RWPE2 (cell line): ENCODE measurements at places on chromosomes 7 and 10.

DNA sequence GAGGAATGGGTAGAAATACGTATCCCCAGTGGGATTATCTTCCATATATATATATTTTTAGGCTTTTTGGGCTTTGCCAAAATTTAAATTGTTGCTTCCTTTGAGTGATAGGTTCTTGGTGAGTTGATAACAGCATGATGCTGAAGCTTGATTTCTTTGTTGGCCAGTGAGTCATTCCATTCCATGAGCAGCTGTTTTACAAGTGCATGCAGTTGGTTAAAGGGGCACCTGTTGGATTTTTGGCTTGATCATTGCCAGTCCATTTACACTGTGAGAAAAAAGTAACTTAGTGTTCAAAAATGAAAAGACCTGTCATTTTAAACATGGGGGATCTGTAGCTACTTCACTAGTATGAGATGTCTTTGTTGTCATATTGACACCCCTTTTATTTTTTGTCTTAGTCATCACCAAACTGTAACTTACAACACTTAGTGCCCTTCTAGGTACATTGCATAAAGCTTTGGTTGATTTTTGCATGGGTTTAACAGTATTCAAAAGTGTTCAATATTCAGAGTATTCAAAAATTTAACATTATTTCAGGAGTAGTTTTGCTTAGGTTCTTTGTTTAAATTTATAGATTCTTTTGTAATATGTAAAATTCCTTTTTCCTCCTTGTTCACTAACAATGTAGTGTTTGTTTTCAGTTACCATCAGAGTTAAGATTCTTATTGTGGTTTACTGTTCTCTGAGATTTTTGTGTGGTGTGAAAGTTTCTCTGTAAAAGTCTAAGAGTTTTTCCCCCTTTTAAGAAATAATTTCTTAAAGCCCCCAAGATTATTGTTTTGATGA lies 8.8 kb downstream of the AKAP9 start:
- H3K27me3 ChIP-seq, result no peaks in the 10 kb centered on the region
- H3K27ac ChIP-seq, result no peak overlapping the region
- H3K4me3 ChIP-seq, result no peak overlapping the region
- DNase-seq, result no peak
- H3K36me3 ChIP-seq, result no peaks in the 10 kb centered on the region
- H3K4me1 ChIP-seq, result peaks cover 4% of the 10 kb centered on the region

GRCh38 chr10:122504610-122504950 lies 43.2 kb downstream of the HTRA1 start:
- H3K36me3 ChIP-seq, result no peaks in the 10 kb centered on the region
- peak overlapping the region; percentile 2 for H3K27ac ChIP-seq
- no peaks in the 10 kb centered on the region for H3K27me3 ChIP-seq
- no peak overlapping the region for H3K4me3 ChIP-seq
- DNase-seq, result no peak

- H3K4me3 ChIP-seq, result no peak overlapping the region
- peaks cover 28% of the 10 kb centered on the region for H3K36me3 ChIP-seq
- no peaks in the 10 kb centered on the region for H3K27me3 ChIP-seq
- no peak for DNase-seq
- H3K4me1 ChIP-seq, result no peaks in the 10 kb centered on the region
- H3K27ac ChIP-seq, result no peak overlapping the region
These were observed 62.7 kb upstream of the LRRC4 start for GRCh38 chr7:128093614-128094570.

DNA sequence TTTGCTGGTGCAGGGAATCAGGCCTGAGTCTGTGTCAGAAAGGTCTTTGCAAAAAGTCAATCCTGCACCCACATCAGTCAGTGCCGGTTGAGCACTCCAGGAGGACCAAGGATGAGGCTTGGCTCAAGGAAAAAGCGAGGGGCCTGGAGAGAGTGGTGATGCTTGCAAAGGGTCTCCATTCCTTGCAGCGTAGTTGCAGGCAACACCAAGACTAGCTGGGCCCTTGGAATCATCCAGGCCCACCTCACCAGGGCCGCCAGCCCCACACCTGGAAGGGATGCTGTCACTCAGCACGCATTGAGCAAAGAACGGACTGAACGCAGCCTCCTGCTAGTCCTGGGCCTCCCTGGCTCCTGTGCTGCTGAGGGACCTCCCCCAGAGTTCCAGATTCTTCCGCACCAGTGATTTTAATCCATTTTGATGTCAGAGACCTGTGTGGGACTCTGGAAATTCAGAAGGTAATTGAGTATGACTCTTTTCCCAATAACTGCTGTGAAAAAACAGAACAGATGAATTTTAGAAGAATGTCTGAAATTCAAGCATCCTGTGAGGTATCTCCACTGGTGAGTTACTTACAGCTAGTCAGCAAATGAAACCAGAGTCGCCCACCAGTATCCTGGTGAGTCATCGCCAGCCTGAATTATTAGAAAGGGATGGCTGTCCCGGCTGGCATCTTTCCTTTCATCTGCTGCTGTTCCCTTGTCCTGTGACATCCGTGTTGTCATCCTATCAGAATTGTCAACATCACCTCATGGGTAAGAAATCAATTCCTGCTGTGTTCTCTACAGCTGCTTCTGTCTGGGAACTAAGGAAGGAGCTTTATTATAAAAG lies 150.8 kb upstream of the NPS start:
- H3K4me1 ChIP-seq, result no peaks in the 10 kb centered on the region
- H3K4me3 ChIP-seq, result no peak overlapping the region
- H3K36me3 ChIP-seq, result no peaks in the 10 kb centered on the region
- no peaks in the 10 kb centered on the region for H3K27me3 ChIP-seq

DNA sequence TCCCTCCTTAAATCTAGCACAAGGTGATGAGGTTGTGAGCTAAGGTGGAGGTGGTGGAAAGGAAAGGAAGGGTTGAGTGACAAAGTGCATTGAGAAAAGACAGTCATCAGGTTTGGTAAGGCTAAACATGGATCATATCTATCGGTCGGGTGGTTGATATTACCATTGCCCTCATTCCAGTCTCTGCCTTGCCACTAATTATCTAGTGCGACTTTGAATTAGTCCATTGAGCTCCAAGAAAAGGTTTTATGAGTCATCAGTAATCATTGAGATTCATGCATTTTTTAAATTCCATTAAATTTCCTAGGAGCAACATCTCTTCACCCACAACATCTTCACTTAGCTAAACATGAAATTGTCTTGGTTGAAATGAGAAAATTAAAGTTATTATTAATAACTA lies 68.9 kb upstream of the FRMD4A start:
- peaks cover 13% of the 10 kb centered on the region for H3K4me1 ChIP-seq
- no peaks in the 10 kb centered on the region for H3K27me3 ChIP-seq
- no peak overlapping the region for H3K4me3 ChIP-seq
- no peak overlapping the region for H3K27ac ChIP-seq
- no peak for DNase-seq
- H3K36me3 ChIP-seq, result no peaks in the 10 kb centered on the region

GRCh38 chr7:816751-817671 lies 15.3 kb upstream of the SUN1 start:
- DNase-seq, result no peak
- H3K27ac ChIP-seq, result peak overlapping the region; percentile 61
- peaks cover 21% of the 10 kb centered on the region for H3K36me3 ChIP-seq
- peak overlapping the region; percentile 97 for H3K4me3 ChIP-seq

DNA sequence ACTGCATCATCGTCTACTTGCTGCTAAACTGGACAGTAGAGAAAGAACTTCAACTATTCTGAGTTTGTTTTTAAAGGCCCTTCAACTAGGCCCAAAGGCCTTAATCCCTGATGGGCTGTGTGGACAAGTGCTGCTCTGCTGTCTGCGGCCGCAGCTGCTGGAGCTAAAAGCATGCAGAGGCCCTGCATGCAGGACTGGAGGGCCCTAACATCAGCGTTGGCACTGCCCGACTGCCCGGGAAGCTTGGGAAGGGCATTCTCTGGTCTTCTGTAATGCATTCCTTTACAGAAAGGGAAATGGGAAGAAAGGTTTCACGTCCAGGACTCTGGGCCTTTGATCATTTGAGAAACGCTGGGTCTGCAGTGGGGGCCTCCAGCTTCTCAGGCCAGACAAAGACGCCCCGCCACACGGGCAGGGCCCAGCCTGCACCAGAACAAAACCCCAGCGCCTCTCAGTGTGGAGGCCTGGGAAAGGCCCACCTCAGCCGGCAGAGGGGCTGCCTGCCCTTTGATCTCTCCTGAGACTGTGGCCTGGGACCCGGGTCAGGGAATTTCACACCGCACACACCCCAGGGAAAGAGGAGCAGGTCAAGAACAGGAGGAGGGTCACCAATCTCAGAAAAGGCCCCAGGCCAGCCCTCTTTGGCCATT lies 229.3 kb downstream of the DNAJB6 start:
- H3K27me3 ChIP-seq, result peaks cover 5% of the 10 kb centered on the region
- H3K27ac ChIP-seq, result no peak overlapping the region
- no peaks in the 10 kb centered on the region for H3K36me3 ChIP-seq
- no peak overlapping the region for H3K4me3 ChIP-seq

DNA sequence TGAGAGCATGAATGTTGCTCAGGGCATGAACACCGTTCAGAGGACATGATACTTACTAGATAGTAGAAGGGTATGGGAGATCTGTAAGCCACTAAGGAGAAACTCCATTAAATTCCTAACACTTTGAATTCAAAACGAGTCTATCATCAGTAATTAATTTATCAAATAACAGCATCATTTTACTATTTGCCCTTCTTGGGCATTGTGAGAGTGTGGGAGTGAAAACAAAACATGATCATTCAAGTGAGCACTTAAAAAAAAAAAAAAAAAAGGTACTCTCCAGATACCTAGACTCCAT lies 20.5 kb upstream of the ASB15 start:
- no peak overlapping the region for H3K4me3 ChIP-seq
- DNase-seq, result no peak
- no peak overlapping the region for H3K27ac ChIP-seq
- H3K27me3 ChIP-seq, result no peaks in the 10 kb centered on the region

- H3K36me3 ChIP-seq, result no peaks in the 10 kb centered on the region
- H3K4me1 ChIP-seq, result peaks cover 13% of the 10 kb centered on the region
- DNase-seq, result no peak
- H3K27ac ChIP-seq, result no peak overlapping the region
- no peak overlapping the region for H3K4me3 ChIP-seq
- no peaks in the 10 kb centered on the region for H3K27me3 ChIP-seq
These were observed 52.5 kb upstream of the GLI3 start for GRCh38 chr7:42289473-42289872.

DNA sequence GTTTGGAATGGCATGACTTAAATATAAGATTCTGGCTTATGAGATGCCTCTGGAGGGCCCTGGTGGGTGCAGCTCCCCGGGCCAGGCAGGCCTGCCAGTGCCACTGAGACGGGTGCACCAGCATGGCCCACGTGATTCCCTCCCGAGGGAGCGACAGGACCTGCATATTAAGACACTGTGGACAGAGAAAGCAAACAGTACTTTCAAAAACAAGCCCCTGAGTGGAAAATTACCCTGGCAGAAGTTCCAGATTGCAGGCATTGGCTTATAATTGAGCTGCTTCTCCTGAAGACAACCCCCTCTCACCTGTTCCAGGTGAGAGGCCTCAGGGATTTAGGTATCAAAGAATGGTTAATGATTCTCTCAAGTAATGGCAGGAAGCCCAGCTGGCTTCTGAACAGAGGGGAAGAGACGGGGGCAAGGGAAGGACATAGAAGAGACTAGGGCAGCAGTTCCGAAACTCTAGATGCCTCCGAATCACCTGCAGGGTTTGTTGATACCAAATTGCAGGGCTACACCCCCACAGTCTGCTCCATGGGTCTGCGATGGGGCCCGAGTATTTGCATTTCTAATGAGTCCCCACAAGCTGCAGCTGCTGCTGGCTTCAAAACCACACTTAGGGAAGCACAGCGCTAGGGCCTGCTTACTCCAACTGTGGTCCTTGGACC lies 66.0 kb upstream of the DOCK1 start:
- H3K4me1 ChIP-seq, result no peaks in the 10 kb centered on the region
- no peak overlapping the region for H3K27ac ChIP-seq
- no peaks in the 10 kb centered on the region for H3K36me3 ChIP-seq
- H3K4me3 ChIP-seq, result no peak overlapping the region

DNA sequence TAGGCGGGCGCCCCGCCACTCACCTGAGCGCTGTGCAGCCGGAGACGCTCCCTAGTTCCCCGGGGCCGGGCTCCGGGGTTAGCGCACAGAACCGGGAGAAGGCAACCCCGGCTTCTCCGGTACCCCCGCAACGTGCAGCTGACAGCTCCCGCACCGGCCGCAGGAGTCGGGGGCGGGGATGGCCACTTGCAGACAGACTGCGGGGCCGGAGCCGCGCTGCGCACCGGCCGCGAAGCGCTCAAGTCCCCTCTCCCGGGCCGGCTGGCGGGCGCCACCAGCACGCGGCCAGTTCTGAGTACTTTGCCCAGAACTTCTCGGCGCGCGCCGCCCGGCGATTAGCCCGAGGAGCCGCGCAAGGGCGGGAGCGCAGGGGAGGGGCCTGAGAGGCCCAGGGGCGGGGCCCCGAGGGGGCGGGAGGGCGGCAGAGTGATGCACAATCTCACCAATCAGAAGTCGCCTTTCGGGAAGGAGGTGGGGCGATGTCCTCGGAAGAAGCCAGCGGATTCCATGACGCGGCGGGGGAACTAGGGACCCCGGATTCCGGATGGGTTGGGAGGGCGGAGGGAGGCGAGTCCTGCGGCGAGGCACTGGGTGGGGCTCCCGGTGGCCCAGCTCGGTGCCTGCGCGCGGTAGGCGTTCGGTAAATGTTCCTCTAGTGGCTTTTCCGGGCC lies at the start of gene OSBPL3:
Gene OSBPL3, minus strand, starts transcription at position 316 of the 671 bp plus-strand sequence. CDS start 87,706 bp downstream, outside the sequence.
- H3K36me3 ChIP-seq, result no peaks in the 10 kb centered on the region; the same call in 1 of the 2 replicates
- peaks cover 13% of the 10 kb centered on the region for H3K4me1 ChIP-seq
- peak; percentile 92 for DNase-seq
- peak within 1 kb of the TSS; percentile 72 for H3K27ac ChIP-seq
- H3K4me3 ChIP-seq, result peak within 1 kb of the TSS; percentile 83

DNA sequence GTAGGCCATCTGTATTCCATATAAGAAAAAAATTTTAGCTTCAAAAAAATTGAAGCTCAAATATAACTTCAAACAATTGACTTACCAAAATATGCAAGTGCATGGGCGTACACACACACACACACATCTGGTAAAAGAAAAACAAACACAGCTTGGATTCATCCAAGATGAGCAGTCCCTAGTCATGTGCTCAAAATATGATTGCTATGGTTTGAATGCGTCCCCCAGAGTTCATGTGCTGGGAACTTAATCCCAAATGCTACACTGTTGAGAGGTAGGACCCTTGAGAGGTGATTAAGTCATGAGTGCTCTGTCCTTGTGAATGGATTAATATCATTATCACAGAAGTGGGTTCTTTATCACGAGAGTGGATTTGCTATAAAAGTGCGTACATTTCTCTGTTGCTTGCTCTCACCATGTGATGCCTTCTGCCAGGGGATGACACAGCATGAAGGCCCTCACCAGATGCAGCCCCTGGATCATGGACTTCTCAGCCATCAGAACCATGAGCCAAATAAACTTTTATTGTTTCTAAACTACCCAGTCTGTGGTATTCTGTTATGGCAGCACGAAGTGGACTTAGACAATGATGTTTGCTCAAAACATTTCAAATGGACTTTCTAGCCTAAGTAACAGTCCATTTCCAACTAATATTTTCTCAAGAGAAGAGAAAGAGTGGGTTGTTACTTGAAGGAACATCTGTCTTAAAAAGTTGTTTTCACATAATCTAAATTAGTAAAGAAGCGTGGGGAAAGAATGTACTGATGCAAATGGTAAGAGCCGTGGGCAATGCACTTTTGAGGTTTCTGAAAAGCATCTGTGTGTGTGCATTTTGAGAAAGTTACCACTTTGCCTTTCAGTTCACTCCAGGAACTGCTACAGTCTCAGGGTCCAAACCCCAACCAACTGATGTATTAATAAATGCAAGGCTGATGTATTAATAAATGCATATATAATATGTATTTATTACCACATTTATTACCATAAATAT lies 15.1 kb upstream of the SVIL start:
- H3K27me3 ChIP-seq, result no peaks in the 10 kb centered on the region
- H3K27ac ChIP-seq, result no peak overlapping the region
- H3K36me3 ChIP-seq, result no peaks in the 10 kb centered on the region
- DNase-seq, result no peak
- no peak overlapping the region for H3K4me3 ChIP-seq
- H3K4me1 ChIP-seq, result peaks cover 22% of the 10 kb centered on the region

- no peak overlapping the region for H3K4me3 ChIP-seq
- H3K36me3 ChIP-seq, result no peaks in the 10 kb centered on the region
- peaks cover 4% of the 10 kb centered on the region for H3K4me1 ChIP-seq
- no peak overlapping the region for H3K27ac ChIP-seq
- H3K27me3 ChIP-seq, result no peaks in the 10 kb centered on the region
These were observed 4.2 kb downstream of the ELN start for GRCh38 chr7:74032191-74032490.
